ENCODE measurements at places on chromosomes 2 and 18.
A peak's percentile ranks its signal among the peaks of the same experiment; 100 is the strongest.

GRCh38 chr2:211494085-211494484 lies 937.7 kb downstream of the CPS1 start:
- DNase-seq, result no peak

DNA sequence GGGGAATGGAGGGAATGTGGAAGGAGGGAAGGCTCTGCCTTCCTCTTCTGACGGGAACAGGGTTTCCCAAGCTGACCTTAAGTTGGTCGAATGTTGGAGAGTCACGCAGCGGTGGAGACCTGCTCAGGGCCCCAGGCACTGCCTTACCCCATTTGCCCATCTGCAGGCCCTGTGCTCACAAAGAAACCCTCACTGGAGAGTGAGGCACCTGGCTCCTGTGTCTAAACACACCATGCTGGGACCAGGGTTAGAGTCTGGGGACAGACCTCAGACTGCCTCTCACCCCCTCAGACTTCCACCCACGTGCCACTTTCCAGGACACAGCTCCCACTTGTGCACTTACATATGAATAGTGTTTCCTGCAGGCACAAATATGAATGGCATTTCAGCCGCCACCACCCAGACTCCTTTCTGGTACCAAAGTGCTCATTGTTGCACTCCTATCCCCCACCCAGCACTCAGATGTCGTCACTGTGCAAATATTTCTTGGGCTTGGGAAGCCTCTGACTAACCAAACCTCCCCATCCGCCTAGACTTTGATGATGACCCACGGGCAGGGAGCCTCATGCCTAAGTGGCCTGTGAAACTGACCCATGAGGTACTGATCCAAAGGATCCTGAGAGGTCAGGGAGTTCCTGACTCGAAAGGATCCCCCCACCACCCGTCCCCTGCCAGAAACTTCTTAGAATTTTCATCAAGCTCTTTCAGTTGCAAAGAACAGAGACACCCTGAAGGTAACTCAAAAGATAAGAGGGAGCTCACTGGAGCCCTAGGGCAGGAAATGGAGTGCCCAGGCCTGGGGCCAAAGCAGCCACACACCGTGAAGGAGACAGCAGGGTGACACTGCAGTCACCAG lies 78.3 kb downstream of the STPG4 start:
- DNase-seq, result peak; percentile 96

GRCh38 chr18:74665346-74665745 lies 67.7 kb downstream of the ZNF407 start:
- DNase-seq, result no peak

DNA sequence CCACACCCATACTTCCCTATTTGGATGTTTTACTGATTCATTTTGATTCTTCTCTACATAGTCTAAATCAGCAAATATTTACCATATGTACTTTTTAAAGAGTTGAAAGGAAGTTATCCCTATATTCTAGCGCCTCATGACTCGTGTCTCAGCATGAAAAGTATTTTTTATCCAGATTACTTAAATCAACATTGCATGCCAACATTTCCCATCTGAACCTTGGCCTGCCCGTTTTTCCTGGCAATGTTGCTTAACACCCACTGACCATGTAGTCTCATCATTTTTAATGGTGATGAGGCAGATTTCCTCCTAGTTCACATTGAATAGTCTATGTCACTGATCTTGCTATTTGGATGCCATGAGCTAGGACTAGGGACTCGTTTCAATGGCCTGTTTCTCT lies 13.2 kb upstream of the SCYGR5 start:
- peak; percentile 32 for DNase-seq

- no peak for DNase-seq
Observed at GRCh38 chr2:159209341-159210306, 76.9 kb downstream of the WDSUB1 start.

DNA sequence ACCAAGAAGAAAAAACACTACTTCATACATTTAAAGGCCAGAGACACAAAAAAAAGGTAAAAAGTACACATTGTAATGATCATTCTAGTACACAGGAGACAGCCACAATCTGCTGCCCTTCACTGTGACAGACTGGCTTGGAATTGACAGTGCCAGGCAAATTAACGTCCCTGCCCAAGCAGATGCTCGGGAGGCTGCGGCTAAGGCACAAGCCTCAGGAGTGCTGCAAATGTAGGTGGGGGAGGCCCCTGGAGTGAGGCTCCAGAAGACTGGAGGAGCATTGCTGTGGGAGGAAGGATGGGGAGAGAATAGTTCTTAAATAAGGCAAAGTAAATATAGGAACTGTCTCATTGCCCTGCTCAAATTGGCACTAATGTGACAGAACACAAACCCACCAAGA lies 18.6 kb downstream of the ERCC3 start:
- DNase-seq, result no peak

DNA sequence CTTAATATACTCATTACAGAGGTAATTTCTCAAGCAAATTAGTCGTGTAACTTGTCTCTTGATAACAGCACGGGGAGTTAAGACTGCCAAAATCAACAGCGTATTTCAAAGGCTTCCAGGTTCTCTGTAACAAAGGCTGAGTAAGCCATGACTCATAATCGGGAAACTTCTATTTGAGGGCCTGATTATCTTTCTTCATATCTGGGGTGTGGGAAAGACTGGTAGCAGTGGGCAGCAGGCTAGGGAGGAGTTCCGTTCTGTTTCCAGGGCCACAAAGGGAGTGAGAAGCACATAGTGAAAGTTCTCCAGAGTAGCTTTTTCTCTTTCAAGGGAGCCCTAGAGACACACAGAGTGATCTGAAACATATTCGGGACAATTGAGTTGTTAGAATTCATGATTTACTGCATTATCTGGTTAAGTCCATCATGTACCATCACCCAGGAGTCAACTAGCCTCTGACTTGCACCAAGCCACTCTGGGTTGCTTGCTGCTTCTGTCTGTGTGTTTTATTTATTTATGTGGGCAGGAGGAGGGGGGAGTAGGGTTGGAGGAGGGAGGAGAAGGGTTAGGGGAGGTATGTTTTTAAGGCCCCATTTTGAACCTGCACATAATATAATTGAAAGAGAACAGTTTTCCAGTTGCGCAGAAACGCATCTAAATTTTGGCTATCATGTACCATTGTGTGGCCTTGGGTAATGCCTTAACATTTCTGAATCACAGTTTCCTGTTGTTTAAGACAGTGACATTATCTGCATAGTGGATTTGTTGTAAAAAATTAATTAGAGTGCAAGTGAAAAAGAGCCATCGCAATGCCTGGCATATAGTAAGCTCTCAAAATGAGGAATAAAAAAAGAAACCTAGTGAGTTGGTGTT lies 80.5 kb upstream of the ITPRID2 start:
- DNase-seq, result peak; percentile 95

DNA sequence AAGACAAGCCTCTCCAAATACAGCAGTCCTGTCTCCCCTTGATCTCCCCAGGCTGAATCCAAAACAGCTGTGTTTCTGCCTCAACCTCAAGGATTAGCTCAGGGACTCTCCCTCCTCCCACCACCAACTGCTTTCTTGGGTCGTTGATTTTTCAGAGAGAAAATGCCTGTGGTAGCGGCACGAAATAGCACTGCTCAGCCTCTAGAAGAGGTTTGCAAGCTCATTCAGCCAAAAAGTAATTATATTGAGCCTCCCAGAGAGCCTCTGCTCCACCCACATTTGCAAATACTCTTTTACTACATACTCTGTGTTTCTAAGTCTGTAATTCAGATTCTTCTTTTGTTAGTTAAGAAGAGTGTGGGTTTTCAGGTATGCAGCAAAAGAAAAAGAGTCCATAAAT lies 396.4 kb upstream of the TNP1 start:
- no peak for DNase-seq

- no peak for DNase-seq
Observed at GRCh38 chr2:12062053-12062395, 315.6 kb downstream of the LPIN1 start.

GRCh38 chr2:238994876-238995275 lies 147.0 kb downstream of the TWIST2 start:
- DNase-seq, result peak; percentile 47

Measured in HS-5 (cell line).